Stimulated activated CD4-positive, alpha-beta T cell treated with anti-CD3 and anti-CD28 coated beads, Interleukin-12 subunit alpha, Interleukin-12 subunit beta, amount 100 ng/mL, for 24 hours (primary cell): ENCODE measurements at places on chromosomes 1 and 21.

- DNase-seq: no peak
These were observed 78.1 kb downstream of the ERG start for GRCh38 chr21:38420140-38420539.

GRCh38 chr1:221696718-221697461 is 45.0 kb downstream of the DUSP10 start:
- DNase-seq: no peak

DNA sequence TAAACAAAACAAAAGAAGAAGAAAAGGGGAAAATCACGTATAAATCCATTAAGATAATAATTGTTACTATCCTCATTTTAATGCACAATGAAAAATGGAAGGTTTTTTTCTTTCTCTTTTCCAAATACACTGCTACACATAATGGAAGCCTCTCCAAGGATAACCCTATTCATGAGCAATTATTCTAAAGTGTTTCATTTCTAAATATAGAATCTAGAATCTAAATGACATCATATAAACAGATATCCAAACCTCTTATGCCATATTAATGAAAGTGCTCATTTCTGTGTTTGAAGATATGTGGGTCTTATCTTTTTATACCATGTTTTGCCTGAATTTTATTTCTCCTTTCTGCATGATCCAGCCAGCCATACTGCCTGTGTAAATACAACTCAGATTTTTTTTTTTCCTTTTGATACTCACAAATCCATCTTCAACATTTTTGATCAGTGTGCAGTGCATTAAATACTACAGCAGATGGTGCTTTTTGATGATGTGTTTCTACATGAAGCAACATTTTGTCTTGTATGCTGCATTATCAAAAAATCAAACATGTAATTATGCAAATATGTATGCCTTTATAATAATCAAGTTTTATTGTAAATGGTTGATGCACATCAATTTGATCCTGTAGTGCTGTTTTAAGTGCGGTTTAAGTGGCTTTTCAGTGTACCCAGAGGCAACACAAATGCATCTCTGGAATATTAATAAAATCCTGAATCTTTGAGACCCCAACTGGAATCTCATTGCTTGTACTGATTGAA is 625.6 kb upstream of the PTBP2 start:
- no peak for DNase-seq

DNA sequence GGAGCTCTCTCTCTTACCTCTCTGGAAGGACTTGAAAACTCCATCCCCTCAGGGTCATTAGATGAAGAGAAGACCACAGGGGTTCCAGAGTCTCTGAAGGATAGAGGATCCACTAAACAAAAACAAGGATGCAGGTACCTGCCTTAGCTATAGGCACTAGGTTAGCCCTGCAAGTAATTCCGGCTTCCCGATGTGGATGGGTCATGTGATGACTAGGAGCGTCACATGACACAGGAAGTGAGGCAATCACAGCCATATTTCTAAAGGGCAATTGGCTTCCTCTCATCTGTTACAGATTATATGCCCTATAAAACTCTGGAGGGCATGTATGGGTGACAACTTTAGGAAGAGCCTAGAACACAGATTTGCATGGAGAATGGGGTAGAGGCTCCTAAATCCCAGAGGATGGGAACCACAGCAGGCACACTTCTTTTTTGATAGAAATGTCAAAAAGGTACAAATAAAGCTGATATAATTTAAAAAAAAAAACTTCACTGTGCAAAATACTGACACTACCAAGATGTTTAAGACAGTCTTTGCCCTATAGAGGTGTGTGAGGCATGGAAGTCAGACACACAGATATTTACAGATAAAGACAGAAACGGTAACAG is 14.1 kb downstream of the ENTREP3 start:
- peak; percentile 32 for DNase-seq

DNA sequence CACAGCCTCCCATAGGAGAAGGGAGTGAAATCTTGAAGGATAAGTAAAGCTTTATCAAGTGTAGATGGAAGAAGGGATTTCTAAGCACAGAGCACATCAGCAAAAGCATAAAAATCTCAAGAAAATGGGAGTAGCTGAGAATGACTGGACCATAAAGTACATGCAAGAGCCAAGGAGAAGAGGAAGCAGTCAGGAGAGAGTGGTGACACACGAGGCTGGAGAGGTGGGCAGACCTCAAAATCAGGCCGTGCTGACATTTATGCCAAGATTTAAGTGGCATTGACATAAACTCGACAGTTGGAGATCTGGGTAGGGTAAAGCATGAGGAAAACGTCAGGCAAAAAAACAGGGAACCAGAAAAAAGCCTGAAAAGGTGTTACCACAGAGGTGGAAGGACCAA is 62.3 kb downstream of the GFI1 start:
- no peak for DNase-seq

- no peak for DNase-seq
These were observed 36.6 kb downstream of the WNT3A start for GRCh38 chr1:228043281-228043848.

- DNase-seq: no peak
These were observed 37.4 kb upstream of the CCDC27 start for GRCh38 chr1:3714814-3715213.

GRCh38 chr1:166978821-166979220 is 3.5 kb upstream of the ILDR2 start:
- DNase-seq: no peak

- no peak for DNase-seq
These were observed 104.7 kb downstream of the CASZ1 start for GRCh38 chr1:10691740-10692125.

DNA sequence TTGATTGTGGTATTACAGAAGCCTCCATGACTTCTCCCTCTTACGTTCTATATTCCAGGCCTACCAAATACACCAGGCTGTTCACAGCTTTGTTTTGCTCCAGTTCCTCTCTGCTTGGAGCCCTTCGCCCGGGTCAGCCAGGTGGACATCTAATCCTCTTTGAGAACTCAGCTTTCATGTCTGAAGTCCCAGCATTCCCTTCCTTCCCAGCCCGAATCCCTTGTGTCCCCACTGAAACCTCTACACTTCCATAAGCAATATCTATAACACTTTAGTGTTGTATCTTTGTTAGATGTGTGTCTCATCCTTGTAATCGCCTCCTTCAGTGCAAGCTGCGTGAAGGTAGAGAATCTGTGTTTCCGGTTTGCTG is 1.9 kb downstream of the RNF11 start:
- DNase-seq: no peak

- peak; percentile 91 for DNase-seq
These were observed at the start of gene RNF19B for GRCh38 chr1:32964461-32965250. Gene RNF19B, minus strand, starts transcription at chr1:32964809. Its CDS starts 124 bp downstream, at chr1:32964685.

GRCh38 chr1:168691541-168691940 is 37.5 kb downstream of the DPT start:
- DNase-seq: no peak

GRCh38 chr1:34363915-34364314 is 187.2 kb downstream of the C1orf94 start:
- no peak for DNase-seq

GRCh38 chr1:25503551-25504426 is 39.6 kb upstream of the LDLRAP1 start:
- DNase-seq: peak; percentile 44

DNA sequence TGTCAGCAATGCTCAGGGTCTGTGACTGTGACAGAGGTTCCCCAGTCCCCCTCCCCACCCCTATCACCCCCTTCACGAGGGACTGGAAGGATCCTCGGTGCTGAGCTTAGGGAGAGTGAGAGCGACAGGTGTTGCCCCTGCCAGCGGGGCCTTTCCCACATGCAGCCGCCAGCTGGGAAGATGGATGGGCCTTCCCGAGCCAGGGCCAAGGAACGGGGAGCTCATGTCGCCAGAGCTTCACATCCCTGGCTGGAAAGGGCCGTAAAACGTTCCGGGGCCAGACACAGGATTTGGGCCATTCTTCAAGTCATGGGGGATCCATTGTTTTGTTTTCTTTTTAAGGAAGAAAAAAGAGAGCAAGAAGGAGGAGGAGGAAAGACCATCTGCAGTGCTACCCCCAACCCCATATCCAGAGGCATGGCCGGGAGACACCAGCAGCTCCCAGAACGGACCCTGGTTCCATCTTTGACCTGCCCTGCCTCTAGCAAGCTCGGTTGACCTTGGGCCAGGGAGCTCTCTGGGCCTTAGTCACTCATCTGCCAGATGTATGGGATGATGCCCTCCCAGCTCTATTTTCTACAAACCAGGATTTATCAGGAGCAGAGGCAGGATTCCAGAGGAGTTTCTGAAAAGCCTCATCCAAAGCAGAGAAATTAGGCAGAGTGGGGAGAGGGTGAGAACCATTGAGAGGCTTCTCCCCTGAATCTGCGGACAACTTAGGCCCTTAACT is 54.1 kb downstream of the TAS1R2 start:
- DNase-seq: no peak

GRCh38 chr1:31760471-31761470 is 3.4 kb downstream of the ADGRB2 start:
- no peak for DNase-seq

GRCh38 chr1:89125913-89126580 is at the start of gene GBP2:
Gene GBP2, minus strand, starts transcription at chr1:89126114. Its CDS starts 4,148 bp downstream, at chr1:89121966.
- DNase-seq: no peak

DNA sequence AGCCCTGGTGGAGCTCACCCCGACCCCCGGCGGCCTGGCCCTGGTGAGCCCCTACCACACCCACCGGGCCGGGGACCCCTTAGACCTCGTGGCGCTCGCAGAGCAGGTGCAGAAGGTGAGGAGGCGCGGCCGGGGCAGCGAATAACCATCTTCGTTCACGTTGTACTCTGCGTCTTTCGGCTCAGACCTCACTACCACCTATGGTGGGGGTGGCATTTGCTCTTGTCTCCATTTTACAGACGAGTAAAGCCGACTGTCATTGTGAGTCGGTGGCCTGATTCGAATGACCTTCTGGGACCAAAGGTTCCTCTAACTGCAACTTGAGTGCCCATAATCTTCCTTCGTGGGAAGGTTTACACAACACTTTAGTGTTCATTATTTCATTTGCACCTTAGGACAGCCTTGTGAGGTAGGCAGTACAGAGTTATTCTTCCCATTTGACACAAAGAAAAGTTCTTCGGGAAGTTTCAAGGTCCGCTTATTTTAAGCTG is 506 bp downstream of the C1orf50 start:
- no peak for DNase-seq

DNA sequence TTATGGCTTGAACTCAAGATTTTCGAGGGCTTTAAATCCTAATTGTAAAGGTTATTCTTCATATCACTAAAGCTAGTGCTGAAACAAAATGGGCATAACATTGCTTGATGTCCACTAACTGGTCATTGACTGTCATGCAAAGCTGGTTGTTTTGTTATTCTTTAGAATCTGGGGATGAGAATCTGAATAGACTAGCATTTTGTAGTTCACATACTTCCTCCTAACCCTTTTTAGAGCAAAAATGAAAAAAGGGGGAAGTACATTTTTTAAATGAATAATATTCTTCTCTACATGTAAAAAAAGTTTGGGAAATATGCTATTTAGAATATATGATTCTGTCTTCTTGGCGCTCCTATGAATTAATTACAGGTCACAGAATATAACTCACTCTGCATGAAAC is 72.2 kb upstream of the HMCN1 start:
- DNase-seq: no peak

DNA sequence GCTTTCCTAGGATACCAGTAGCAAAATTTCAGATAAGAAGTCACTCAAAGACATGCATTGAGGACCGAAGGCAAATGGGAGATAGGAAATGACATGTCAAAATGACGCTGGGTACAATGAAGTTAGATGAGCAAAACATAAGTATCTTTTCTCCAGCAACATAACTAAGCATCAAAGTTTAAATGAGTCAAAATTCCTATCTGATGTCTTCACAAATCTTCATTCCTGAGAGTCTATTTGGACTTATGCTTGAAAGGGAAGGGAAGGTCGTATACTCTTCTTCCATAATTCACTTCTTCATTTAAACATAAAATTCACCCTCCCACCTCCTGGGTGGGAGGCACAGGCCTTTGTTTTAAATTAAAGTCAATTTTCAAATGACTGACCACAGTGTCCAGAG is 4.1 kb upstream of the TMEM81 start:
- no peak for DNase-seq

DNA sequence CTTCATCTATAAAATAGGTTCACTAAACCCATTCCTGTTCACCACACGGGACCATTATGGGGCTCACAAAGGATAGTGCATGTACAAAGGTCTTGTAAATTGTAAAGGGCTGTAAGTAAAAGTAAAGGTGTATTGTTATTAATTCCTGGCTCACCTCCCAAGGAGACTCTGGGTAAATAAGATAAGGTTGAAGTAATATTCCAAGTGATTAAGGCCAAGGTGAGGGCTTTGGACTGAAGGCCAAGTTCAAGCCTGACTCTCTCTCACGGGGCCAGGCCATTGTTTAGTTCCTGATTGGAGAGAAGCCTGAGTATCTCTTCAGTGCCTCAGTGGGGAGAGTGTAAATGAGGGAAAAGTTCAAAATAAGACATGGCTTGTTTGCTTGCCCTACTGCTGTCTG is 19.5 kb upstream of the ZFYVE9 start:
- DNase-seq: no peak

DNA sequence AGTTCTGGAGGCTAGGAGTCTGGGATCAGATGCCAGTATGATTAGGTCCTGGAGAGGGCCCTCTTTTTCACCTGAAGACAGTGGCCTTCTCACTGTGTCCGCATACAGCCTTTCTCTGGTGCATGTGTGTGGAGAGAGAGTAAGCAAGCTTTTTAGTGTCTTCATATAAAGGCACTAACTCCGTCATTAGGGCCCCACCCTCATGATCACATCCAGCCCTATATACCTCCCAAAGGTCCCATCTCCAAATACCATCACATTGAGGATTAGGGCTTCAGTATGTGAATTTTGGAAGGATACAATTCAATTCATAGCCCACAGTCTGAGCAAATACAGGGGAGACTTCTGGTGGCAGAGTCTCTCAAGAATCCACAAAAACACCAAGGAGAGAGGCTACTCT is 176.6 kb downstream of the BACH1 start:
- DNase-seq: no peak

- no peak for DNase-seq
These were observed 8.1 kb upstream of the COA7 start for GRCh38 chr1:52706136-52706670.

DNA sequence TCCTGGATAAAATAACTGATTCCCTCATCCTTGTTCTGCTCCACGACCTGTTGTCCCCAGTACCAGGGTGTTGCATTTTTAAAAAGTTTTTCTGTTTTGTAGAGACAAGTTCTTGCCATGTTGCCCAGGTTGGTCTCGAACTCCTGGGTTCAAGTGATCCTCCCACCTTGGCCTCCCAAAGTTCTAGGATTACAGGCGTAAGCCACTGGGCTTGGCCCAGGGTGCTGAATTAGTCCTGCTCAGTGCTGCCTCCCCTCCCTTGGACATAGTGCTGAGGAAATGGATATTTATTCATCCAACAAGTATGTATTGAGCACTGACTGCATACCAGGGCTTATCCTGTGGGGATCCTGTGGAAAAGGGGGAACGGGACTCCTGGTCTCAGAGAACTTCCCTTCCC is 126.4 kb downstream of the PTPRU start:
- no peak for DNase-seq
